ENCODE measurements at places on chromosomes 1 and 21. TPM values are rescaled to one million over a fixed set of nuclear protein-coding genes. Genes with fewer than 3 reads are reported as not detected.

DNA sequence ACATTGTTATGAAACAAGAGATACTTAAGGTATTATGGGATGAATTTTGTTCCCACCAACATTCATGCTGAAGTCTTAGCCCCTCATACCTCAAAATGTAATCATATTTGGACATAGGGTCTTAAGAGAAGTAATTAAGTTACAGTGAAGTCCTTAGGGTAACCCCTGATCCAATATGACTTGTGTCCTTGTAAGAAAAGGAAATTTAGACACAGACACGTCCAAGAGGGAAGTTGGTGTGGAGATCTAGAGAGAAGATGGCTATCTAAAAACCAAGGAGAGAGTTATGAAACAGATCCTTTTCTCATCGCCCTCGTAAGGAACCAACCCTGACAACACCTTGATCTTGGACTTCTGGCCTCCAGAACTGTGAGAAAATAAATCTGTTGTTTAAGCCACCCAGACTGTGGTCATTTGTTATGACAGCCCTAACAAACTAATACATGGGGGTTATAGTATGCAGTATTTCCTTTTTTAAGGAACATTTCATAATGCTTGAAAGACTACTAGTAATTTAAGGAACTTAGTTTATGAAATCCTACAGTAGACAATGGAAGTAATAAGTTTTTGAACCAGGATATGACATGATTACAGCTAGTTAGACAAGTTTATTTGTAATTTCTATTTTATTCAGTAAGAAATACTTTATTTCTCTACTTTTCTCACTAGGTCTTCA, 875.5 kb upstream of the ADGRL2 start:
- no peaks in the 10 kb centered on the region for H3K36me3 ChIP-seq
- H3K4me1 ChIP-seq = no peaks in the 10 kb centered on the region
- no peak overlapping the region for H3K4me3 ChIP-seq
- no peak for DNase-seq

Gene KIAA1614
- total RNA-seq = 0.07 TPM

- peaks cover 12% of the 10 kb centered on the region for H3K27me3 ChIP-seq
- no peak for DNase-seq
- no peak overlapping the region for H3K4me3 ChIP-seq
- H3K27ac ChIP-seq = no peak overlapping the region
- no peaks in the 10 kb centered on the region for H3K36me3 ChIP-seq
Measured at GRCh38 chr1:94672001-94672400, 130.4 kb upstream of the F3 start.

DNA sequence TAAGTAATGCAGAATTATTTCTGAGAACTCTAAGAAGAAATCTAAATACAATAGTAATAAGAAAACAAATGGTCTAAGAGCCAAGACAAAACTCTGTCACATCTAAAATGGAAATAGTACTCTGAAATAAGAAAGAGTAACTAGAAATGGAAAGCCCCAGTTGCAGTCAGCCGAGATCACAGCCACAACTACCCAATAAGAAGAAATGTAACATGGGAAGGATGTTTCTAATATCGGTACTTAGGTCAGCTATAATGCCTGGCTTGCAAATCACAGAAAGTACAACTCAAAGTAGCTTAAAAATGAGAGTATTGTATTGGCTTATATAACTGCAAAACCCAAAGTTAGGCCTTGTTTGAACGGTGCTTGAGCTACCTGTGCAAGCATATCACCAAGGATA, 58.6 kb upstream of the USP25 start:
- no peak for DNase-seq
- no peaks in the 10 kb centered on the region for H3K36me3 ChIP-seq
- H3K27me3 ChIP-seq = no peaks in the 10 kb centered on the region

Gene SPATA45
- not detected for total RNA-seq

DNA sequence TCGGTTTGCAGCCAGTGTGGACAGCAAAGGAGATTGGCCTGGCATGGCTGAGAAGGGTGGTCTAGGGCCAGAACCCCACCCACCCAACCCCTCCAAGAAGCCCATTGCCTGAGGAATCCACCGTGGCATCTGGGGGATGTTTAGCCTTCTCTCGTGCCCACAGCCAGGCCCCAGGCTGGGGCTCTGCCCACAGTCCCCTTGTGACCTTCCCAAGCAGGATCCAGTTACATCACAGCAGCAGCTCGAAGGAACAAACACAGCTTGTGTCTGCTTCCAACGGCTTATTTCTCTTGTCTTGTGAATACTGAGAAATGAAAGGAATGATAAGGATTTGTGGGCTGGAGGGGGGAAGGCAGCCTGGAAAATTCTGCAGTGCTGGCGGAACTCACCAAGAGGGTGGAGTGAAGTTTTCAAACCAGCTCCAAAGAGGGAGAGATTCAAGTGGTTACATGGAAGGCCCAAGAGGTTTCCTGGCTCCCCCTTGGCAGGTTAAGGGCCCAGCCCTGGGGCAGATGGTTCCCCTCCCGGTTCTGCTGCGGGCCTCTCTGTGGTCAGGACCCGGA, 61.6 kb downstream of the DHRS3 start:
- no peak overlapping the region for H3K27ac ChIP-seq
- DNase-seq = no peak
- H3K27me3 ChIP-seq = no peaks in the 10 kb centered on the region
- H3K4me1 ChIP-seq = peaks cover 5% of the 10 kb centered on the region

DNA sequence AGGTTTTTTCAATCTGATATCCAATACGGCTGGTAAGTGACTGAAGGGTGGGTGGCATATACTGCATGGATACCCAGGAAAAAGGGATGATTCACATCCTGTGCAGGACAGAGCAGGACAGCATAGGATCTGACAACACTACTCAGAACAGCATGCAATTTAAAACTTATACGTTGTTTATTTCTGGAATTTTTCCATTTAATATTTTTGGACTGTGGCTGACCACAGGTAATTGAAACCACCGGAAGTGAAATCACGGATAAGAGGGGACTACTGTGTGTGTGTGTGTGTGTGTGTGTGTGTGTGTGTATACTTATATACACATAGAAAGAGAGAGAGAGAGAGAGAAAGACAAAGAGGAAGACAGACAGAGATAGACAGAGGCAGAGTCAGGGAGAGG, 23.0 kb downstream of the ERICH3 start:
- H3K27me3 ChIP-seq = peaks cover 6% of the 10 kb centered on the region
- no peaks in the 10 kb centered on the region for H3K4me1 ChIP-seq
- H3K36me3 ChIP-seq = no peaks in the 10 kb centered on the region

Gene PLEKHG5
- total RNA-seq = 2.6 TPM

Gene TIE1
- 0.42 TPM for total RNA-seq

GRCh38 chr1:158020886-158021620, 27.6 kb downstream of the KIRREL1 start:
- H3K27ac ChIP-seq = no peak overlapping the region
- H3K4me3 ChIP-seq = no peak overlapping the region
- no peak for DNase-seq
- H3K4me1 ChIP-seq = no peaks in the 10 kb centered on the region
- no peaks in the 10 kb centered on the region for H3K36me3 ChIP-seq

GRCh38 chr1:66327588-66327987, 206.4 kb upstream of the SGIP1 start:
- no peak overlapping the region for H3K27ac ChIP-seq
- peaks cover 59% of the 10 kb centered on the region for H3K4me1 ChIP-seq
- peaks cover under 1% of the 10 kb centered on the region for H3K36me3 ChIP-seq
- H3K27me3 ChIP-seq = no peaks in the 10 kb centered on the region
- DNase-seq = no peak
- no peak overlapping the region for H3K4me3 ChIP-seq

DNA sequence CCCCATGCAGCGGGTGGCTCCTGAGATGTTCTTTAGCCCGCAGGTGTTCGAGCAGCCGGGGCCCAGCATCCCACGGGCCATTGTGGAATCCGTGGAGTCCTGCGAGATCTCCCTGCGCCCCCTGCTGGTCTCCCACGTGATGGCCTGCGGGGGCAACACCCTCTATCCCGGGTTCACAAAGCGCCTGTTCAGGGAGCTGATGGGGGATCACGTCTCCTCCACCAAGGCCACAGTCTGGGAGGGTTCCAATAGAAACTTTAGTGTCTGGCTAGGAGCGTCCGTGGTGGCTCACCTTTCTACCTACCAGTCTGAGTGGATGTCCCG, 71.0 kb downstream of the ACTL8 start:
- H3K4me3 ChIP-seq = no peak overlapping the region
- H3K27me3 ChIP-seq = peaks cover 24% of the 10 kb centered on the region
- no peak overlapping the region for H3K27ac ChIP-seq
- H3K4me1 ChIP-seq = no peaks in the 10 kb centered on the region

- H3K27ac ChIP-seq = no peak overlapping the region
- H3K27me3 ChIP-seq = peaks cover 6% of the 10 kb centered on the region
- H3K4me1 ChIP-seq = peaks cover 5% of the 10 kb centered on the region
- H3K36me3 ChIP-seq = no peaks in the 10 kb centered on the region
- H3K4me3 ChIP-seq = no peak overlapping the region
- DNase-seq = no peak
Measured at GRCh38 chr1:3698660-3699408, 46.5 kb downstream of the TP73 start.

Gene DMRTB1
- total RNA-seq = not detected

DNA sequence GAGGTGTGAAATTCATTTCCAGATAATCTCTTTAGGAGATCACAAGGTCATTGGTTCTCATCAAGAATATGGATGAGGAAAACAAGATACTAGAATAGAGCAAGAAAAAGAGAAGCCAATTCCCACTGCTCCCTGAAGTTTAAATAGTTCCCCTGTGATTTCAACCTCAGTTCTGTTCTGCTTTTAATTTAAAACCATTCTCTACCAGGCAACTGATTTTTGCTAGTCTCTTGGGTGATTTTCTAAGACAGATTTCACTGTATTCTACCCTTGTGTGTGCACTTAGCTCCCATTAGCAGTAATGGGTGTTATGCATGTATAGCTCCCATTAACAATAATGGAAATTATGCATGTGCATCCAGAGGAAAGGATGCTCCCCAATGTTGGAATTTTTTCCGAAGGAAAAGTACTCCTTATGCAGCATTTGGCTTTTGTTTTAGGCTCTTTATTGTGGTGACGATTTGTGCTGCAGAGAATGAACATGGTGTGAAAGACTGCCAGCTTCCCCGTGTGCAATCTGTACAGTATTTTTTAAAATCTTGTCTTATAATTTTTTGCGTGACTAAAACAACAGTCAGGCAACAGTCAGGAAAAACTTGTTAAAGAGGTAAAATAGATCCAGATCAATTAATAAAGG, 144.0 kb upstream of the ZRANB2 start:
- no peak for DNase-seq
- H3K4me3 ChIP-seq = no peak overlapping the region
- H3K4me1 ChIP-seq = no peaks in the 10 kb centered on the region
- no peaks in the 10 kb centered on the region for H3K36me3 ChIP-seq

- H3K27me3 ChIP-seq = no peaks in the 10 kb centered on the region
- no peak for DNase-seq
- H3K4me3 ChIP-seq = no peak overlapping the region
- H3K27ac ChIP-seq = no peak overlapping the region
Measured at GRCh38 chr1:100778748-100779147, 59.2 kb downstream of the VCAM1 start.

Gene RGS7
- not detected for total RNA-seq

- no peak overlapping the region for H3K4me3 ChIP-seq
- H3K36me3 ChIP-seq = no peaks in the 10 kb centered on the region
- no peak overlapping the region for H3K27ac ChIP-seq
- H3K27me3 ChIP-seq = peaks cover 29% of the 10 kb centered on the region
- no peak for DNase-seq
Measured at GRCh38 chr1:182955596-182956588, 2.9 kb upstream of the SHCBP1L start.

DNA sequence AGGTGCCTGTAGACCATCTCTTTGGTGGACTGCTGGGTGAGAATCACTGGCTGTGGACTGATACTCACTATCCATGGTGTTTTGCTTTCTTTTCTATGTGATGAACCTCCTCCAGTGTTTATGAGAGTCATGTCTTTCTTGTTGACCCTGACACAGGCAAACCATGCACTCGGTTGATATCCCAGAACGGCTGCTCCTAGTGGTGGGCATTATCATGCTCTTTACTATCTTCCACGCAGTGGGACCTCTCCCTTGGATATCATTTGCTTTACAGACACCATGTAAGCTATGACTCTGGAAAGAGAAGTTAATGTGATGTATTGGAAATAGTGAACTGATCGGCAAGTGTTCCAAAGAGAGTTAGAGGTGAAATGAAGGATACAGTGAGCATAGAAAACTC, 1455.6 kb downstream of the BRINP3 start:
- H3K4me3 ChIP-seq = no peak overlapping the region
- peaks cover 4% of the 10 kb centered on the region for H3K36me3 ChIP-seq
- no peak for DNase-seq

DNA sequence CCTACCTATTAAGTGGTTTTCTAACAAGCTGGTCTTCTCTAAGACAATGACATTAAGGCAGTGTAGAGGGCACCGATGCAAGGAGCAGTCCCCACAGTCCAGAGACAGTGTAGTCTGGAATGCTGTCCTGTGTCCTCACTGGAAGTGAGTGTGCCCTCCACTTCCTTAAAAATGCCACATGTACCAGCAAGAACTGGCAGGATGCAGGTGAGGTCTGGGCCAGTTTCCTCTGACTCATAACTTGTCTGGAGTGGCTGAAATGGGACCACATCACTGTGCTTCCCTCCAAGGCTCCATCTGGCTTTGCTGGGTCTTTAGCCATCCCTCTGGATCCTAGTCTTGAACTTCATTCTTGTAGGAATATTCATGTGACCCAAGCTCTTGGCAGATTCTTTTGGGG, 170.5 kb upstream of the KIAA0040 start:
- DNase-seq = no peak
- no peak overlapping the region for H3K4me3 ChIP-seq
- H3K27ac ChIP-seq = no peak overlapping the region
- H3K27me3 ChIP-seq = peaks cover 49% of the 10 kb centered on the region
- no peaks in the 10 kb centered on the region for H3K36me3 ChIP-seq

- H3K27ac ChIP-seq = no peak overlapping the region
- H3K36me3 ChIP-seq = peaks cover 12% of the 10 kb centered on the region
- H3K27me3 ChIP-seq = no peaks in the 10 kb centered on the region
- no peak for DNase-seq
Measured at GRCh38 chr1:156464825-156465452, 35.6 kb downstream of the MEF2D start.

Gene NDUFV3
- 21.7 TPM for total RNA-seq

DNA sequence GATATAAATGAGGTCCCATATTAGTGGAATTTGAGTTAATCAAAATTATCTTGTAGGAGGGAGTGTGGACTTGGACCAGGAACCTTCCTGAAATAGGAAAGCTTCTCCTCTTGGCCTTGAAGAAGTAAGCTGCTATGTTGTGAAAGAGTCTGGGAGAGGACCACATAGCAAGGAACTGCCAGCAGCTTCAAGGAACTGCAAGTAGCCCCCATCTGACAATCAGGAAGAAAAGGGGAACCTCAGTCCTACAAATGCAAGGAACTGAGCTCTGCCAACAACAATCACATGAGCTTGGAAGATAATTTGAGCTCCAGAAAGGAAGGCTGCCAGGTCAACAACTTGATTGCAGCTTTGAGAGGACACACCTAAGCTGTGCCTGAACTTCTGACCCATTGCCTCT, 8.2 kb upstream of the PRMT6 start:
- no peaks in the 10 kb centered on the region for H3K27me3 ChIP-seq
- H3K36me3 ChIP-seq = no peaks in the 10 kb centered on the region
- no peak overlapping the region for H3K27ac ChIP-seq
- no peak for DNase-seq
- no peak overlapping the region for H3K4me3 ChIP-seq
- H3K4me1 ChIP-seq = no peaks in the 10 kb centered on the region

GRCh38 chr1:19410393-19410792, 74.9 kb downstream of the CAPZB start:
- no peak for DNase-seq
- peaks cover 2% of the 10 kb centered on the region for H3K36me3 ChIP-seq
- H3K4me3 ChIP-seq = no peak overlapping the region
- H3K27me3 ChIP-seq = no peaks in the 10 kb centered on the region

All from activated T-cell treated with anti-CD3 and anti-CD28 coated beads, Interleukin-2, amount 50 U/mL, for 72 hours (primary cell).